ENCODE measurements at places on chromosomes 4 and X. TPM values are rescaled to one million over a fixed set of nuclear protein-coding genes. Genes with fewer than 3 reads are reported as not detected.

The H2BW2 gene
- 0.51 TPM for polyA plus RNA-seq

The ADAMTS3 gene
- polyA plus RNA-seq, result 3.7 TPM

The ADH1A gene
- 0.99 TPM for polyA plus RNA-seq

The CXCL3 gene
- polyA plus RNA-seq, result 0.84 TPM

The NWD2 gene
- polyA plus RNA-seq, result 0.29 TPM
